Common myeloid progenitor, CD34-positive (primary cell): ENCODE measurements at places on chromosomes 3 and 15.
A peak's percentile ranks its signal among the peaks of the same experiment; 100 is the strongest.

GRCh38 chr15:74983725-74984231 lies 11.6 kb upstream of the SCAMP5 start:
- peak; percentile 52 for DNase-seq

- DNase-seq = no peak
Measured at GRCh38 chr3:130904491-130904890, 10.6 kb downstream of the ATP2C1 start.

DNA sequence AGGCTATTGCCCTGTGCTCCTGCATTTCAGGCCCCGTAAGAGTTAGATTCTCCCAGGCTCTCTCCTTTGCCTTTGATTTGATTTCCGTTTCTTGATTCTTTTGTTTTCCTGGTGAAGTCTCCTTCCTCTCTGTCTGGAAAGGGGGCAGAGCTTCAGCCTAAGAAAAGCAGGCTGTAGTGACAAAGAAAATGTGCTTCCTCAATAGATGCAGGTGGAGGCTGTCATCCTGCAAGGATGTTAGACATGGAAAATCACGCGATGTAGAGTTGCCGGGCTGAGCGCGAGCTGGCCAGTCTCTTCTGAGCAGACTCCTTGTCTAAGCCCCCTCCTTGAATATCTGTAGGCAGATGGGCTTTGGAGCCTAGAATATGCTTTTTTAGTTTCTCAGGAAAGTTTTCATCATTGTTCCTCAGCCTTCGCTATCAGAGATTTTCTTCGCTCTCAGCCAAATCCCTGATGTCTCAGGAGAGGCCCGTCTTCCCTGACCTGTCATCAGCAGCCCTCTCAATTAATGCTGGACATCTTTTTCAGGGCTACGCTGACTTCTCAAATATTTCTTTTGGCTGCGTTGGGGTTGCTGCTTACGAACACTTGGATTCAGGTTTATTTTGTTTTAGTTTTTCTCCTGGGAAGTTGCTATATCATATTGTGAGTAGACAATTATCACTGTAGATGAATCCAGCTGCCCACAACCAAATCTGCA lies 163.6 kb downstream of the ITPR1 start:
- DNase-seq = no peak

GRCh38 chr3:99714146-99714545 lies 75.8 kb downstream of the COL8A1 start:
- no peak for DNase-seq

- DNase-seq = no peak
Measured at GRCh38 chr3:26340001-26340400, 282.6 kb upstream of the LRRC3B start.

DNA sequence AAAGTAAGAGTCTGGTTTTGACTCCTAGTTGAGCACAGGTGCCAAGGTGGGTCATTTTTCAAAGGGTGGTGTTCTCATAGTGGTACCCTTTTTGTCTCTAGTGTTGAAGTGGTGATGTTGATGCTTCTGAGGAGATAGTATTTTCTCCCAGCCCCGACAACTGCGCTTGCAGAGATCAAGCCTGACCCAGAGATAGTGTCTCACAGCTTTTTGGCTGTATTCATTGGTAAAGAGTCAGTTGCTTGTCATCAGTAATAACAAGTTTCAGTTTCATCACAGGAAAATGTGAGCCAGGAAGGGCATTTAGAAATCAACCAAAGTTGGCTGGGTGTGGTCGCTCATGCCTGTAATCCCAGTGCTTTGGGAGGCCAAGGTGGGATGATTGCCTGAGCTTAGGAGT lies 139.3 kb downstream of the NFKBIZ start:
- peak; percentile 14 for DNase-seq

- DNase-seq = no peak
Measured at GRCh38 chr15:52114261-52115055, 1.9 kb upstream of the BCL2L10 start.

GRCh38 chr15:73393336-73393735 lies 24.6 kb upstream of the HCN4 start:
- DNase-seq = no peak

- DNase-seq = no peak
Measured at GRCh38 chr3:67526246-67526645, 128.2 kb downstream of the SUCLG2 start.

DNA sequence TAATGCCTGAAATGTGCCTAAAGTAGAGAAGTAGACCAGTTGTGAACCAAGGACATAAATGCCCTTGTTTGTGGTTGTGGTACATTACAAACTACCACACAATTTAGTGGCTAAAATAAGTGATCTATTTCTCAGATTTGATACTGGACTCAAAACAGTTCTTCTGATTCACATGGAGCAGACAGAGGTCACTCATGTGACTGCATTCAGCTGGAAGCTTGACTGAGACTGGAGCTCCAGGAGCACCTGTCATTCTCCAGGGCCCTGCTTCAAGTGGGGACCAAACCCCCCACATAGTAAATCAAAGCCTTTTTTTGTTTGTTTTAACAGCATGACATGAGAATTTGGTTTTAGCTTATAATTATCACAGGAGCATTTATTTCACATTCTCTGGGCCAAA lies 301.2 kb downstream of the OXSM start:
- no peak for DNase-seq

- DNase-seq = no peak
Measured at GRCh38 chr3:10289787-10290355, 2.9 kb downstream of the GHRL start.

- DNase-seq = no peak
Measured at GRCh38 chr15:77856705-77857346, 220.7 kb downstream of the TBC1D2B start.

- peak; percentile 32 for DNase-seq
Measured at GRCh38 chr15:31235311-31236183, 91.1 kb upstream of the KLF13 start.

DNA sequence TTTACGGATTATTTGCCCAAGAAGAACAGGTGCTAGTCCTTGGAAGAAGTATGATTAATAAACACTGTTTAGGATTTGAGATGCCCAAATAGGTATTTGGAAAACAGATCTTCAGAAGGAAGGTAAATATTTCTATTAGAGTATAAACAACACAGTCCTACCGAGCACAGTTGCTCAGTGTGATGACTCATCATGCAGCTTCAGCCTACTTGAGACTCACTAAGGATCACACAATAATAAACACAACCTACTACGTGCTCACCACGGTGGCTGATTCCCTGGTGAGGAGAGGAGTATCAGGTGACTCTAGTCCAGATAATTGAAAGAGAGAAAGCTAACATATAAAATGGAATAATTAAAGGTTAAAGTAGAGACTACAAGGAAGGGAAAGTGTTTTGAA lies 72.0 kb downstream of the PDZRN3 start:
- DNase-seq = no peak

- DNase-seq = peak; percentile 26
Measured at GRCh38 chr3:48440590-48440958, 517 bp downstream of the TMA7 start.

GRCh38 chr3:171831936-171832335 lies 11.2 kb upstream of the TMEM212 start:
- DNase-seq = no peak

DNA sequence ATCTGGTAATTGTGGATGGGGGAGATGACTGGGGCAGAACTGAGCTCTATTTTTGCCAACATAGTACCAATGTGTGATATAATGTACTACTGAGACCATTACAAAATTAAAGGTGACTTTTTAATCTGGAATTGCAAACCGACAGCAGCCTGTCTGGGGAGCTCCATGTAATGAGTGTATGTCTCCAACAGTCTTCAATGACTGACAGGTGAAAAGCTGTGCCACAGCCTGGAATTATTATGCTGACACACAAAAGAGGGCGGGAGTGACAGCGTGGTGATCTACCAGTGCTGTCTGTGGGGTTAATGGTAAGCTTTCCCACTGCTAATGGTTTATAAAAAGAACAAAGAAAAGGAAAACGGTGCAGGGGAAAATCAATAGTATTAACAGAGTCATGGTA lies 143.4 kb downstream of the CLSTN2 start:
- DNase-seq = no peak
